ENCODE measurements at places on chromosomes 1 and 21. TPM values are rescaled to one million over a fixed set of nuclear protein-coding genes. Genes with fewer than 3 reads are reported as not detected.

ASAP3 gene
- total RNA-seq, result 67.8 TPM

TTC39A gene
- total RNA-seq, result 26.0 TPM

SESN2 gene
- total RNA-seq, result 25.8 TPM

DCDC2B gene
- not detected for total RNA-seq

GRCh38 chr1:117964290-117965038 is 34.9 kb downstream of the WDR3 start:
- no peaks in the 10 kb centered on the region for H3K4me1 ChIP-seq
- H3K27me3 ChIP-seq, result no peaks in the 10 kb centered on the region
- DNase-seq, result no peak
- no peaks in the 10 kb centered on the region for H3K36me3 ChIP-seq
- no peak overlapping the region for H3K4me3 ChIP-seq

DNA sequence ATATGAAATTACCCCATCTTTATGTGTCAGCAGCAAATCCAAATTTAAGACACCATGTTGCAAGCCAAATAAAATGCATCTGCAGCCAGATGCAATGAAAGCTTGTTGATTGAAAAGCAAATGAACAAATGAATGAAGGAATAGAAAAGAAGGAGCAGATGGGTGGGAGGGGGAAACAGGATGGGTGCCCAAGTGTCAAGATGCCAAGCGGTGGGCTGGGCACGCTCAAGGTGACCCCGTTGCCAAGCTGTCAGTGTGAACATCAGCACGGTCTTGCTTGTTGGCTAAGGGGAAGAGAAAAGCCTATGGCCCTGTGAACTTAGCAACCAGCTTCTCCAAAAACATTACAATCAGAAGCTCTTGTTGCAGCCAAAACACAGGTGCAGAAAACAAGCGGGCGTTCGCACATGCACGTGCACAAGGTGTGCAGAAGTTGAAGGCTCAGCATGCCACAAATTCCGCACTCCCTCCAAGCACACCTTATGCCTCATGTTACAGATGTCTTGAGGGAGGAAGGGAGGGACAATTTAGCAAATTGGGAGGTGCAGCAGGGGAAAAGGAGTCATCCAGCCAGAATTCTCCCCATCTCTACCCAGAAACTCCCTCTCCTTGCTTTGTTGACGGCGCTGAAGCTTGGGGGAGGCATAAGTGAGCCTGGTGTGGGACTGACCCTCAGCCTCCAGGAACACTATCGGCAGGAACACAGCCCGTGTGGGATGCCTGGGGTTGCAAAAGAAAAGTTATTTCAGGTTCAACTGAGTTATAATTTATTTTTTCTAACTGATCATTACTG is 62.4 kb downstream of the HIVEP3 start:
- H3K36me3 ChIP-seq, result no peaks in the 10 kb centered on the region
- H3K27me3 ChIP-seq, result peaks cover 12% of the 10 kb centered on the region
- H3K4me3 ChIP-seq, result no peak overlapping the region
- H3K27ac ChIP-seq, result no peak overlapping the region
- H3K4me1 ChIP-seq, result peaks cover 3% of the 10 kb centered on the region

DNA sequence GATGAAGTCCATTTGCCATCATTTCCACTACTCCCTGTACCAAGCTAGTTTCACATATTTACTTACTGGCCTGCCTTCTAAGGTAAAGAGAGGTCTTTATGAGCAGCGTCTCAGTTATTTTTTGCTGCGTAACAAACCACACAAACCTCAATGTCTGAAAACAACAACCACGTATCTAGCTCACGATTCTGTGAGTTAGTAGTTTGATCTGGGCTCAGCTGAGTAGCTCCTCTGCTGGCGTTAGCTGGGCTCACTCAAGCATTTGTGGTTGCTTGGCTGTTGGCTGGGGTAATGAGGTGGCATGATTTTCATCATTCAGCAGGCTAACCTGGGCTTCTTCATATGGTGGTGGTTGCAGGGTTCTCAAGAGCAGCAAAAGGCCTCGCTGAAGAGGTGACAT is 225.4 kb downstream of the FOXD2 start:
- H3K27me3 ChIP-seq, result peaks cover 44% of the 10 kb centered on the region
- peaks cover 3% of the 10 kb centered on the region for H3K4me1 ChIP-seq
- DNase-seq, result no peak
- H3K27ac ChIP-seq, result no peak overlapping the region
- H3K36me3 ChIP-seq, result no peaks in the 10 kb centered on the region

GRCh38 chr1:193763266-193763665 is 576.9 kb upstream of the B3GALT2 start:
- H3K4me1 ChIP-seq, result peaks cover 2% of the 10 kb centered on the region
- DNase-seq, result no peak
- no peaks in the 10 kb centered on the region for H3K36me3 ChIP-seq

DNA sequence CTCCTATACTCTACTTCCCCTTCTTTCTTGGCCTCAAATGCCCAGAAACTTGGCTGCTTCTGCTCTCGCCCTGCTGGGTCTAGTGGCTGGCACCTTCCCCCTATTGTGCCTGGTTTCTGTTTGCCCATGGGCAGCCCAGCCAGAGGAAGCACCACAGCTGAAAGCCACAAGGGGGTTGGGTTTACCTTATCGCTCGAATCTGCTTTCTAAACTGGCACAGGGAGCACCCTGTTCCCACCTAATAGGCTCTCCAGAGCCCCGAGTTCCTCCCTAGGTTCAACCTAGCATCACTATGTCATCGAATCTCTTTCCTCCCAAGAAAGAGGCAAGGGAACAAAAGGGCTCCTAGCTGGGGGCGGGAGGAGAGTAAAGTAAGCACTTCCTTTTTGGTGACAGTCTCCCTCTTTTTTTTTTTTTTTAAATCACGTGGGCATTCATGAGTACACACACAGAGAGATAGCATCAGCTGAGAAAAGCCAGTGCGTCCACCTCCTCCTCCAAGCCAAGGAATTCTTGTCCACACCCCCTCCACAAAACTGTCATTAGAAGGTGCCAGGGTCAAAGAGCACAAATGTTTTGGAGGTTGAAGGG is 72.8 kb downstream of the PLEKHA6 start:
- H3K27me3 ChIP-seq, result no peaks in the 10 kb centered on the region
- H3K4me3 ChIP-seq, result peak overlapping the region; percentile 92
- DNase-seq, result no peak
- H3K4me1 ChIP-seq, result peaks cover 73% of the 10 kb centered on the region
- peak overlapping the region; percentile 95 for H3K27ac ChIP-seq

DNA sequence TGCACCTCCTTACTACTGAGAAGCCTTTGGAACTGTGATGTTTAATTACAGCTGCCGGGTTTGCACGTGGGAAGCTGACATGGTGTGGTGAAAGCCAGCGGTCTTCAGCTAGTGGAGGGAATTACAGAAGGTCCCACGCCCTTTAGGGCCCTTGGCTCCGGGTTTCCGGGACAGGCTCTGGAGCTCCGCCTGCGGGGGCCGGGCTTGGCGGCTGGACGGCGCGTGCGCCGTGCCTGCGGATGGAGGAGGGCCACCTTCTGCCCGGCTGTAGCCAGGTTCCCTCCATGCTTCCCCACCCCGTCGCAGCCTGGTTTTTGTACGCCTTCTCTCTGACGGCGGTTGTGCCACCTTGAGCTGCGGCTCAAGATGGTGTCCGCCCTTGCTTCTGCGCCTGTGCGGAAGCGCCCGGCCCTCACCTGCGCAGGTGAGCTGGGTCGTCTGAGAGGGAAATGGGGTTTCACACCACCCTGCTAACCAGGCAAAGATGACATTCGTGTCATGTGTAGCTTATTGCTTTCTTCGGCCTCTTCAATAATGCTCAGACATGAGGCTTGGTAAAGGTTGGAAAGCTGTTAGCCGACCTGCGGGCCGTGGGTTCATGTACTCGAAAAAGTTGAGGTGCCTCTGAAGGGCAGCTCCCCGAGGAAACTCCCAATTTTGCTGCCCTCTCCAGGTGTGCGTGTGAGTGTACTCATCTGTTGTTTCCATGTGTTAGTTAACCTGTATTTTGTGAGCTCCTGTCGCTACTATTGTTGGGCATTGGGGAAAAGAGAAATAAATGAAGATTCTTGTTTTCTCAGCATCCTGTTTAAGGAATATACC is 36.6 kb upstream of the OPRD1 start:
- H3K27me3 ChIP-seq, result no peaks in the 10 kb centered on the region
- no peaks in the 10 kb centered on the region for H3K4me1 ChIP-seq
- H3K36me3 ChIP-seq, result peaks cover 1% of the 10 kb centered on the region
- H3K4me3 ChIP-seq, result peak overlapping the region; percentile 35

DNA sequence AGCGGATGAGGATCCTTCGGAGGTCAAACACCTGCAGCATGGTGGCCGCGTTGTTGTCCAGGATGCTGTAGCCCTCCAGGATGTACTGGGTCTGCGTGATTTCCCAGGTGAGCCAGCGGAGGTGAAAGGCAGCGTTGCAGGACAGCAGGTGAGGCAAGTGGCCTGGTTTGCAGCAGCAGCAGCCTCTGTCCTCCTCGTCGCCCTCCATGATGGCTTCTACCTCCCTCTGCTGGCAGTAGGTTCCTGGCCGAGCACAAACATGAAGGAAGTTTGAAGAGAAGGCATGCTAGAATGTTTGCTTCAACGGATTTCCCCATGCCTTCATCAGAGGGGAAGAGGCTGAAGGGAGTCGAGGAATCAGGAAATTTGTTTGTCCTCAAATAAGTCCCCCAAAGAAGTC is 74.7 kb downstream of the NTPCR start:
- H3K4me3 ChIP-seq, result no peak overlapping the region
- H3K36me3 ChIP-seq, result peaks cover 4% of the 10 kb centered on the region
- peaks cover 11% of the 10 kb centered on the region for H3K4me1 ChIP-seq
- H3K27ac ChIP-seq, result no peak overlapping the region

DNA sequence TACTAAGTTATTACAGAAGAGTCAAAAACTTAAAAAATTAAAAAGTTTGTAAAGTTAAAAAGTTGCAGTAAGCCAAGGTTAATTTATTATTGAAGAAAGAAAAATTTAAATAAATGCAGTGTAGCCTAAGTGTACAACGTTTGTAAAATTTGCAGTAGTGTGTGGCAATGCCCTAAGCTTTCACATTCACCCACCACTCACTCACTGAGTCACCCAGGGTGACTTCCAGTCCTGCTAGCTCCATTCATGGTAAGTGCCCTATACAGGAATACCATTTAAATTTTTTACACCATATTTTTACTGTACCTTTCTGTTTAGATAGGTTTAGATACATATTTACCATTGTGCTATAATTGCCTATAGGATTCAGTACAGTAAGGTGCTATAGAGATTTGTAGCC is 88.6 kb downstream of the CTH start:
- no peaks in the 10 kb centered on the region for H3K27me3 ChIP-seq
- H3K27ac ChIP-seq, result no peak overlapping the region
- no peaks in the 10 kb centered on the region for H3K36me3 ChIP-seq
- no peak for DNase-seq
- no peaks in the 10 kb centered on the region for H3K4me1 ChIP-seq

DNA sequence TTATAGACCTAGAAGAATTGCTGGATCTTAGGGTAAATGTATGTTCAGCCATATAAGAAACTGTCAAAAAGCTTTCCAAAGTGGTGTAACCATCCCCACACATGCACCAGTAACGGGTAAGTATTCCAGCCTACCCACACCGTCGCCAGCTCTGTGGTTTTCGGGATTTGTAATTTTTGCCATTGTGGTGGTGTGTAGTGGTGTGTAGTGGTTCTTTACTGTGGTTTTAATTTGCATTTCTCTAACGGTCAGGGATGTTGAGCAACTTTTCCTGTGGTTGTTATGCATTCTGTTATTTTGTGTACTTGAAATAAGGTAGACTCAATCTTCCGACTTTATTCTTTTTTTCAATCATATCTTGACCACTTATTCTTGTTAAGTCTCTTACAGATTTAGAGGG is 342.4 kb upstream of the AJAP1 start:
- DNase-seq, result no peak
- H3K27ac ChIP-seq, result no peak overlapping the region
- peaks cover 4% of the 10 kb centered on the region for H3K36me3 ChIP-seq
- H3K4me1 ChIP-seq, result no peaks in the 10 kb centered on the region

- H3K4me1 ChIP-seq, result peaks cover 20% of the 10 kb centered on the region
- H3K27ac ChIP-seq, result peak overlapping the region; percentile 54
- H3K36me3 ChIP-seq, result peaks cover 20% of the 10 kb centered on the region
- no peak for DNase-seq
These were observed 33.1 kb upstream of the CEP350 start for GRCh38 chr1:179921472-179921871.

Measured in progenitor cell of endocrine pancreas (in vitro differentiated cells).